ENCODE measurements at places on chromosomes 3 and 15.

DNA sequence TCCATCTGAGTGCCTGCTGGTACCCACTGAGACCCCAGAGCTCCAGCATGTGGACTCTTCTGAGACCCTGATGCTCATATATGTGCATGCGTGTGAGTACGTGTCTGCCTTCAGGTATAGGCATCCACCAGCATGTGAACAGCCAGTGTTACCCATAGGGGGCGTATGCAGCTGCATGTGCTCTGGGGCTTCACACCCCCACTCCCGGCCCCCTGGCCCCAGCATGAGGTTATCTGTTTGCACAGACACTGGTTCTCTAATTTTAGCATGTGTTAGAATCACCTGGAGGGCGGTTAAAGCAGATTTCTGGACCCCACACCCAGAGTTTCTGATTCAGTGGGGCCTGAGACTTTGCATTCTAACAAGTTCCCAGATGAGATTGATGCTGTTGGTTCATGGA is 824 bp upstream of the CILP start:
- peak; percentile 54 for DNase-seq

DNA sequence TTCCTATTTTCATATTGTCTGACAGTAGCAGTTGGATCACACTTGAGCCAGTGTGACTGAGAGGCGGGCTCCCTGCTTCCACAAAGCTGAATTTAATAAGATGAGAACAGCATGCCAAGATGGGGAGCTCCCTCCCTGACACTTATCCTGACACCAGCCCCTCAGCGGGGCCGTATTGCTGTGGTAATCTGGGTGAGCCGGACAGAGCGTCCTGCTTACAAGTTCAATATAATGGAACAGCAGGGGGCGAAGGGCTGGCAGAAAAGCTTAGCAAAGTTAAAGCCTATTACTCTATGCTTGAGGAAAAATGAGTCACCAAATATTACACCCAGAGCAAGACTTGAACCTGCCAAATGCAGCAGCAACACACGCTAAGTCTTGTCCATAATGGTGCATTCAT is 163.8 kb upstream of the CMC1 start:
- no peak for DNase-seq

- DNase-seq: no peak
These were observed 55.7 kb upstream of the APEH start for GRCh38 chr3:49618412-49618811.

- no peak for DNase-seq
These were observed 234.5 kb upstream of the ZBTB20 start for GRCh38 chr3:115381573-115381912.

- peak; percentile 19 for DNase-seq
These were observed 463 bp downstream of the TERC start for GRCh38 chr3:169764312-169764881.

GRCh38 chr3:172087602-172088580 is 48.5 kb downstream of the FNDC3B start:
- DNase-seq: no peak

DNA sequence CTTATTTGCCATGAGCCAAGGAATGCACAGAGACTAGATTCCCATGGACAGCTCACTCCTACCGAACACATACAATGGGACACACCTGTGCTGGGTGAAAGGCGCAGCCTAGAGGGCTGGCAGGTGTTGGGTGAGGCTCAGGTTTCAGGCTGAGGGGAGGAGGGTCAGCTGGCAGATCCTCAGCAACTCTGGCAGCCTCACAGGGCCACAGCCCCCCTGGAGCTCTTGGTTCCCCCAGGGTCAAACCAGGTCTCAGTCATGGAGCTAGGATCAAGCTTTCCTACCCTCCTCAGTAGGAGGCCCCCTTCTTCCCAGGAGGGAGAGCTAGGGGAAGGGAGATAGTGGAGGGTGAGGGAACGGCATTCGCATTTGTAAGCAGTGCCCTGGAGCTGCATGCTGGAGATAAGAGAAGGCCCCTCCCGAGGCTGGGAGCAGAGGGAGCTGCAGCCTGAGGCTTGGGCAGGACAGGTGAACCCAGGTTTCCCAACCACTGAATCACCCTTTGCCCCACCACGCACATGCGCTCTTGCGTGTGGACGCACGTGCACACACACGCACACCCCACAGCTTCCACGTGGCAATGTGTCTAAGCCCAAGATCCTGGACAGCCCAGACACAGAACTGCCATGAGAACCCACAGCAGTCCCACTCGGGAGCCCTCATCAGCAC is 26.3 kb upstream of the TFRC start:
- no peak for DNase-seq

DNA sequence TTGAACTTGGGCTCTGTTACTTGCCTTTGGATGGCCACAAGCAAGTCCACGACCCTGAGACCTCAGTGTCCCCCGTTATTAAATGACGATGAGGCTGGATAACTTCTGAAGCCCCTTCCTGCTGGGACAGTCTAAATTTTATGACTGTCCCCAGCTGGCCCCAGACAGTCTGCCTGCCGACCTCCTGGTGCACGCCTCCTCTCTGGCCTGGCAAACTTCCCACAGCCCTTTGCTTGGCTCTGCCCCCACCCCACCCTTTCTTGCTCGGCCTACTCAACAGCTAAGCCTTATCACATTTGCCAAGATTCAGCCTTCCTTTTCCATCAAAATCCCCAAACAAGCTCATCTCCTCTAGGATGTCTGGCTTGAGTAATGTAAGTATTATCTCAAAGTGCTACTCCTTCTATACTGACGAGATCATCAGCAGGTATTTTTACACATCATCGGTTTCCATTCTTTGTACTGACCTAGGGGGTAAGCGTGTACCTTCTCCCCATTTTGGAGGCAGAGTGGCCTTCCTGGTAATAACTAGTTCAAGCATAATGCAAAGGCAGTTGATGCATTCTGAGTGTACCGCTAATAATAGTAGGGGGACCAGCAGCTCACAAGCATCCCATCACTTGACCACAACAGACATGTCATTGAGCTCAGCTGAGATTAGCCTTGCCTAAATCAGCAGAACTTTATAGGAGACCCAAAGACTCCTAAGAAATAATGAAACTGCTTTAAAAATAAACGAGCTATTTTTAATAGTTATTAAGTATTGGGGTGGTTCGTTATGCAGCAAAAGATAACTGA is 120.8 kb upstream of the HACD2 start:
- no peak for DNase-seq

- peak; percentile 51 for DNase-seq
These were observed 11.6 kb downstream of the LPP start for GRCh38 chr3:188165596-188165995.

- DNase-seq: peak; percentile 69
These were observed 13.0 kb upstream of the TSEN2 start for GRCh38 chr3:12471241-12471640.

DNA sequence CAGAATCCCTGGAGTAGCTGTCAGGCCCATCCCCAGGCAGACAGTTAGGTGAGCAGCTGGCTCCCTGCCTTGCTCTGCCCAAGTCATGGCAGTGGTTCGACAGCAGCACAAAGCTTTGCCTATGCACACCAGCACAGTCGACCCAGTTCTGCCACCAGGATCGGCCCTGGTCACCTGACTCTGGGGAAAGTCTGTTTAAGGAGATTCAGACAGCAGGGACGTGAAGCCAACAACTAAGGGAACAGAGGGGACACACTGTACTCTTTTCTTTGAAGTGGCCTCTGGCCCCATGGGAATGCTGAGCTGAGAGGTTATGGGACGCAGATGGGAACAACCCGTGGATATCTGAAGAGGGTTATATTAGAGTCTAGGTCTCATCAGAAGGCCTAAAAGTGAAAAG is 134.8 kb downstream of the CHDH start:
- no peak for DNase-seq

Data from A549 (cell line).